ENCODE measurements at places on chromosomes 2 and 18. TPM values are rescaled to one million over a fixed set of nuclear protein-coding genes. Genes with fewer than 3 reads are reported as not detected.

DNA sequence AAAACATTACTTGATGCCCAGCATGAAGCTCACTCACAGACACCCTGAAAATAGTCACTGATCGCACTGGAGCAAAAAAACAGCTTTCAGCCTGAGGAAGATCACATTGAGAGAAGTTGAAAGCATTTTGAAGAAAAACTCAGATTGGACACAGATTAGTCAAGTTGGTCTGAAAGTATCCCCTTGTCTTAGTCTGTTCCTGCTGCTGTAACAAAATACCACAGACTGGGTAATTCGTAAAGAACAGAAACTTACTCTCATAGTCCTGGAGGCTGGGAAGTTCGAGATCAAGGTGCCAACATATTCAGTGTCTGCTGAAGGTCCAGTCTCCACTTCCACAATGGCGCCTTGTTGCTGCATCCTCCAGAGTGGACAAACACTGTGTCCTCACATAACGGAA is 14.2 kb upstream of the NDUFV2 start:
- no peak for DNase-seq

The SP140 gene
- total RNA-seq, result 0.16 TPM

DNA sequence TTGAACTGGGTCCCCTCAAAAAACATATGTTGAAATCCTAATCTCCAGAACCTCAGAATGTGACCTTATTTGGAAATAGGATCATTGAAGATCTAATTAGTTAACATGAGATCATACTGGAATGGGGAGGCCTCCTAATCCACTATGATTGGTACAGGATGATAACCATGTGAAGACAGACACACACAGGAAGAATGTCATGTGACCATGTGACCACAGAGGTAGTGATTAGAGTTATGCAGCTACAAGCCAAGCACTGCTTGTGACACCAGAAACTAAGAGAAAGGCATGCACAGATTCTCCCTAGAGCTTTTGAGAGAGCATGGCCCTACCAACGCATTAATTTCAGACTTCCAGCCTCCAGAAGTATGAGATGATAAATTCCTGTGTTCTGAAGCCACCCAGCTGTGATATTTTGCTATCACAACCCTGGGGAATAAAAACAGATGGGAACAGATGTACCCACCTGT is 47.0 kb upstream of the TGIF1 start:
- no peak for DNase-seq

GRCh38 chr2:215870088-215870490 is 143.3 kb downstream of the MREG start:
- DNase-seq, result no peak

The TUBB8B gene
- total RNA-seq, result 1.2 TPM

- no peak for DNase-seq
Observed at GRCh38 chr18:23740105-23740830, 51.0 kb downstream of the LAMA3 start.

- DNase-seq, result no peak
Observed at GRCh38 chr2:218853766-218854165, 5.8 kb upstream of the WNT6 start.

DNA sequence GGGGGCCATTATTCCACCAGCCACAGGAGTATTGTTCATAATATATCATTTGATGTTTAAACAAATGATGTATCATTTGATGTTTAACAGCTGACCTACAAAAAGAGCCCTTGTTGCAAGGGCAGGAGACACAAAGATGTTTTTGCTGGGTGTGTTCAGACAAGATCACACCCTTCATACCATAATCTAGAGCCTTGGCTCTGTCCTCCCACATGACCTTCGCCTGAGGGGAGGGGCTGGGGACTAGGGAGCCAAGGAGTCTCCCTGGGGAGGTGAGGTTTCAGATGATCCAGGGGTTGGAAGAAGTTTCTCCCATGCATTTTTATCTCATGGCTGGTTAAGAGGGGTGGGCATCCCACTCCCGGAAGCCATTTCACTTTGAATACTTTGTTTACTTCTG is 33.5 kb downstream of the CDC42EP3 start:
- no peak for DNase-seq

- no peak for DNase-seq
Observed at GRCh38 chr2:222269132-222269531, 29.7 kb downstream of the PAX3 start.

DNA sequence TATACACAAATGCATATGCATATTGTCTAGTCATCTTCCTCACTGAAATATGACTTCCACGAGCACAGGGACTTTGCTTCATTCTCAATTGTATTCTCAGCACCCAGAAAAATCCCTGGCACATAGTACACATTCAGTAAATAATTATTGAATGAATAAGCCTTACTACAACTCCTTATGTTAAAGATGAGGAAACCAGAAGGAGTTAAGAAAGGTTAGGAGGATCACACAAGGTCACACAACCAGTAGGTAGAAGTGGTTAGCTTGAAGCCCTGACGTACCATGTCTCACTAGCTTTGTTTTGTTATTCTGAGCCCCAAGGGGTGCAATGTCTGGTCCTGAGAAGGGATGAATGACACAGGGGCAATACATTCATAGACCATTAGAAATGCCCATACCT is 220.9 kb upstream of the PID1 start:
- DNase-seq, result no peak

The CHRNG gene
- total RNA-seq, result not detected

DNA sequence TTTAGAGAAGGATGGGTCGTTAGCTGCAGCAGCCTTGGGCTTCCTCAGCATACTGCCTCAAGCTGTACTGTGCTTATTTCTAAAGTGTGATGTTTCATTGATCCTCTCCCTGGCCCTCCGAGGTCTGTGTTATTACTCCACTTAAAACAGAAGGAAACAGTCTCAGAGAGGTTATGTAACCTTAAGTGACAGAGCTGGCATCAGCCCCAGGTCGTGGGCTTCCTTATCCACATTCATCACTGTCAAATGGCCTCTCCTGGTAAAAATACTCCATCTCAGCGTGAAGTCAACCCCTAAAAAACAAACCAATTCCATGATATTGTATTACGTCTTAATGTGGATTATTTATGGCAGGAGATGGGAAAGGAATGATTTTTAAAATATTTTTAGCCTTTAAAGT is 153.3 kb upstream of the NOSTRIN start:
- DNase-seq, result no peak

GRCh38 chr2:176763851-176764404 is 448.7 kb upstream of the HNRNPA3 start:
- DNase-seq, result peak; percentile 53

- DNase-seq, result no peak
Observed at GRCh38 chr18:55228191-55228590, 268.9 kb upstream of the CCDC68 start.

The FRZB gene
- total RNA-seq, result 1.5 TPM

DNA sequence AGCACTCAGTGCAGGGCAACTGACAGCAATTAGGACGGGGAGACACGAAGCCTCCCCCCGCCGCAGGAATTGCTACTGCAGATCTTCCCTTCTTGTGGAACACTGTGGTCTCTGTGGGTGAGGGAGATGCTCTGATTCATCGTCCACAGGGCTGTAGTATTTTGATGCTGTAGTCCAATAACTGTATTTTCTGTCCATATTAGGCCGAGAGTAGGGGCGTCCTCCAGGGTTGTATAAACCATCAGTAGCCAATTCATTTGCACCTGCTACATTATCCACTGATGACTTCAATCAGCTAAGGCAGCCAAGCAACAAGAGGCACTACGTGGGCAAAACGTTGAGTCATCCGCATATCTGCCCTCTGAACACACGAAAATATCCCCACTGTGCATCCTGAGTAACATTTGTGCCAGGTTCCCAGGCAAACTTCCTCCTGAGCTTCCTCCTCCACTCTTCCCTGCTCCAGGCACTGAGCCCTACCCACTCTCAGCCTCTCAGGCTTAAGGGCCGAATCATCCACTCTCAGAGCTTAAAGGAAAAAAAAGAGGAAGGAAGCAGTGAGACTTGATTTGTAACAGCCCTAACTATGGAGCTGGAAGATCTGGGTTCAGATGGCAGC is 62.1 kb downstream of the LBH start:
- DNase-seq, result no peak

GRCh38 chr2:162731917-162732804 is 106.4 kb downstream of the KCNH7 start:
- DNase-seq, result no peak

- peak; percentile 35 for DNase-seq
Observed at GRCh38 chr2:228048838-228049490, 132.5 kb downstream of the SPHKAP start.

DNA sequence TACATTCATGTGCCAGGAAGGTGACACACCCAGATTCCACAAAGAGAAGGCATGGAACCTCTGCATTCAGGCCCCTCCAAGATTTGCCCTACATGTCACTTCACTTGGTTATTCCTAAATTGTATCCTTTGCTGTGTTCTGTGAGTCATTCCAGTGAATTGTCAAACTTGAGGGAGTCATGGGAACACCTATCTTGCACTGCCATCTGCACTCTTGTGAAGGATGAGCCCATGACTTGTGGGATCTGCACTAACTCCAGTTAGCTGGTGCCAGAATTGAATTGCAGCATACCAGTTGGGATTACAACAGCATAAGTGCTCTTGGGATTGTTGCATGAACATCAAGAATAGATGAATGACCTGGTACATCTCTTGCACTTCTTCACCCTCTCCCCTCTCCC is 1288.0 kb upstream of the ZEB2 start:
- no peak for DNase-seq

DNA sequence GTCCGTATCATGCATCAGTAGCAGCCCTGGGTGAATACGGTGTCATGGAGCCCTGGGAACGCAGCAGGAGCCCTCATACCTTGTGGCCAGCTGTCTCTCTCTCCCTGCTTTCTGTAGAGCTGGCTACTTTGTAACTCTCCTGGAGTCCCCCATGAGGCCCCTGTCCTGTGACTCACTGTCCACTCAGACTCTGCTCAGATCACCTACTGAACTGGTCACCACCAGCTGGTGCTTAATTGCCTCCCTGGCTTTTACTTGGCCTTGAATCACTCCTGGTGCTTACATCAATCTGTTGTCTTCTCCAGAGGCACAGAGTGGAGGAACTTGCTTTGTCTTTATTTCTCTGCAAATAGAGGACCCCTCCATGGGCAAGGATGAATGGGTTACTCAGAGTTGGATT is 172.7 kb downstream of the HRH4 start:
- no peak for DNase-seq

- DNase-seq, result no peak
Observed at GRCh38 chr2:176936410-176936809, 276.2 kb upstream of the HNRNPA3 start.

DNA sequence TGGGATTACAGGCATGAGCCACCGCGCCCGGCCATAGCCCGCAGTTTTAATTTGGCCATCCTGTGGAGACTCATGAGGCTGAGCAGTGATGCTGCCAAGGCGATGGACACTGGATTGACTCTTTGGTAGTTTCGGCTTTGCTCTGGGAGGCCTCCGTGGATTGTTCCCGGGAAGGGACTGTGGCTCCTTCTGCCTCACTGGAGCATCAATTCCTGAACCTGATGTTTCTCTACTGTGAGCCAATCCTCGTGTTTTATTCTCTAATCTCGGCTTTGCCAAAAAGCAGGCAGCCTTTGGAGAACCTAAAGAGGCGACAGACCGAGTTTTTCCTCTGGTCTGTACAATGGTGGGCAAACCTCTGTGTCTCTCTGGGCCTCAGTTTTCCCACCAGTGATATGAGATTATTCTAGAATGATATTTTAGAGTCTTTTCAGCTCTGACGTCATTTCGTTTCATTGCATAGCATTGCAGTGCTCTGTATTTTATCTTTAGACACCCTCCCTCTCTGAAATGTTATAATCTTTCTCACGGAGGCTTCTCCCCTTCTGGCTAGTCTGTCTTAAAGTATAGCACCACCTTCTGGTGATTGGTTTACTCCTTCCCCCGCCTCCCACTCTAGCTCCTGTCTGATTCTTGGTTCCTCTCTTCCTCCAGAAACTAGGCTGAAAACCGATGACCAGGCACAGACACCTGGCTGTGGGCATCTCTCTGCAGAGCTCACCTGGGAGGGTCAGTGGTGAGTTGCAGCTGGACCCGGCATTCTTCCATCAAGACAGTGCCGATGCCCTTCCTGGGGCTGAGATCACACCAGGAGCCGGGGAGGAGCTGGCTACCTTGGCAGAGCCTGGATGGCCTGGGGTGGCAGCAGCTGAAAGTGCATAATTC is 341.3 kb downstream of the MYCN start:
- DNase-seq, result peak; percentile 53

The VSNL1 gene
- 78.4 TPM for total RNA-seq

- DNase-seq, result no peak
Observed at GRCh38 chr18:78882585-78882984, 97.0 kb upstream of the SALL3 start.

DNA sequence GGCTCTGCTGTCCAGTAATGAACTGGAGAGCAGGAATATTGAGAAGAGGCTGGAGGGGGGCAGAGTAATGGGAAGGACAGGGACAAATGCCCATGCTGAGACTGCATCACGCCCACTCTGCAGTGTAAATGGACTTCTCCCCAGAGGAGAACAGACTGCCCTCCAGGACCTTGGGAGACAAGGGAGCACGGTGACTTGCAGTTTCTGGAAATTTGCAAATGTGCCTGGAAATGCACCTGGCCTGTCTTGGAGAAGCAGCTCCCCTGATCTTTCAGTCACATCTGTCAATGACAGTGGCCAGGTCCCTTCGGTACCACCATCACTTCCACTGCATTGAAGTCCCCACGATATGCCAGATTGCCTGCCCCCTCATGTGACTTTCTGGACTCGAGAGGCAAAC is 178.7 kb upstream of the SH3BP4 start:
- DNase-seq, result no peak

- DNase-seq, result no peak
Observed at GRCh38 chr2:200913654-200914053, 24.5 kb downstream of the NIF3L1 start.

The MATN3 gene
- total RNA-seq, result 9.1 TPM

DNA sequence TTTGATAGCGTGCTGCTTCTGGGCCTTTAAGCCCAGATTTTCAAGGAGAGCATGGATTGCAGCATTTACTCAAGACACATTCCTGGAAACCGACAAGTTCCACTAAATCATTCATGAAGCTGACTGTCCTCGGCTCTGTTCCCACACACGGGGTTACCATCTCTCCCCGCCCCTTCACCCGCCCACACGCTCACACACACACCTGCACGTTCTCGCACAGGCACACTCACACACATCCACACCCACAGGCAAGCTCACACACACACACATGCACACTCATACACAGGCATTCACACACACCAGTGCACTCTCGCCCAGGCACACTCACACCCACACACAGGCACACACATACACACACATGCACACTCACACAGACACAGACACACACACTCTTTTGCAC is 150.0 kb upstream of the AGAP1 start:
- DNase-seq, result no peak

- DNase-seq, result peak; percentile 64
Observed at GRCh38 chr18:50009773-50010335, 185.1 kb downstream of the MYO5B start.

GRCh38 chr2:20444101-20444992 is 2.5 kb upstream of the RHOB start:
- DNase-seq, result no peak

DNA sequence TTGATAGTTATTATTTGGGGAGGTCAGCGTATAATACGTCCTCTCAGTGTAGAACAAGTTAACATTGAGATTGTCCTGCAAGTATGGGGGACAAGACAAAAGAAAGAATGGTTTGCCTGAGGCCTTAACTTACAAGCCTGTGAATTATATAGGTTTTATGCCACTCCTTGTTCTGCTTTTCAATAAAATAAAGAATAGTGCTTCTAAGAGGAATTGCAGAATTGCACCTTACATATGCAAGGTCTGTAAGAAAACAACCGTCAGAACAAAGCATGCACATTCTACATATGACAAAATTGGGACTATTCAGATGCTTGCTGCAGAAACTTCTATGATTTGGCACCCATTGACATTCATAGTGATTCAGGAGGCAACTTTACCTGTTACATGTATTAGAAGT is 785.0 kb downstream of the NR4A2 start:
- no peak for DNase-seq

The TRABD2A gene
- total RNA-seq, result 7.5 TPM

GRCh38 chr18:80070825-80071224 is 36.6 kb downstream of the RBFA start:
- DNase-seq, result no peak
